GM18507 (cell line): ENCODE measurements at places on chromosomes 3 and 15.
A peak's percentile ranks its signal among the peaks of the same experiment; 100 is the strongest.

DNA sequence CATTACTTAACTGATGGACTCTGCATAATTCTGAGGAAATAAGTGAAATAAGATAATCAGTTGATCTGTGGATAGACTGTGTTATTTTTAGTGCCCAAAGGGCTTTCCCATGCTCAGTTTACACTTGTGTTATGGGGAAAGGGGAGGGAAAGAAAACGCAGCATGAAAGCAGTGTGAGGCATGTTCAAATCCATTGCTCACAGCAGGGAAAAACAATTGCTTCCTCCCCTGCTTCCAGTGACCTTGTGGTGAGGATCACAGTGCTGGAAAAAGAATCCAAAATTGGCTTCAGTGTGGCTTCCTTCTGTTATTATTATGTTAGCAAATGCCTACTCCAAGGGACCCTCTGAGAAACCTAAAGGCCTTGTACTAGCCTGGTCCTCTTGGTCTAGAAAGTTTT lies 285.1 kb upstream of the CDIN1 start:
- no peak for DNase-seq

- peak; percentile 33 for DNase-seq
Observed at GRCh38 chr3:44198284-44199269, 43.1 kb upstream of the TOPAZ1 start.

GRCh38 chr3:17243621-17244020 lies 358.9 kb downstream of the PLCL2 start:
- no peak for DNase-seq

GRCh38 chr3:196287090-196287439 lies 461 bp downstream of the PCYT1A start:
- no peak for DNase-seq
